Activated naive CD4-positive, alpha-beta T cell treated with anti-CD3 and anti-CD28 coated beads, Interleukin-2, amount 50 U/mL, for 72 hours (primary cell): ENCODE measurements at places on chromosomes 12 and 14.

DNA sequence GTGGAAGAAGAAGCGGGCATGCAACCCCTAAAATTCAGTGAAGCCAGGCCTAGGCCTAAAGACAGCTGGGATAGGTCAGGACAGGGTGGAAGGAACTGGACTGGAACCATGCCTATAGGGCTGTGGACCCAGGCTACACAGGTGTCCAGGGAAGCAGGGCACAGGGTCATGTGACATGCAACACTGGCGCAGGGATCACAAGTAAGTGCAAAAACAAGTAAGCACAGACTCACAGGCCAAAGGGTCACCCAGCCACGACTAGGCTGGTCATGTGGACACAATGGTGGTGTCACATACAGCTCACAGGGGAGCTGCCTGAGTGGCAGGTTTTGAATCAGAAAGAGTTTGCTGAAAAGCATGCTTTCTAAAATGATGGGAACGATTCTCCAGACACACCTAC, 195.7 kb downstream of the SPTSSA start:
- no peak for DNase-seq

GRCh38 chr14:32524609-32525375, 195.7 kb downstream of the AKAP6 start:
- no peak for DNase-seq

DNA sequence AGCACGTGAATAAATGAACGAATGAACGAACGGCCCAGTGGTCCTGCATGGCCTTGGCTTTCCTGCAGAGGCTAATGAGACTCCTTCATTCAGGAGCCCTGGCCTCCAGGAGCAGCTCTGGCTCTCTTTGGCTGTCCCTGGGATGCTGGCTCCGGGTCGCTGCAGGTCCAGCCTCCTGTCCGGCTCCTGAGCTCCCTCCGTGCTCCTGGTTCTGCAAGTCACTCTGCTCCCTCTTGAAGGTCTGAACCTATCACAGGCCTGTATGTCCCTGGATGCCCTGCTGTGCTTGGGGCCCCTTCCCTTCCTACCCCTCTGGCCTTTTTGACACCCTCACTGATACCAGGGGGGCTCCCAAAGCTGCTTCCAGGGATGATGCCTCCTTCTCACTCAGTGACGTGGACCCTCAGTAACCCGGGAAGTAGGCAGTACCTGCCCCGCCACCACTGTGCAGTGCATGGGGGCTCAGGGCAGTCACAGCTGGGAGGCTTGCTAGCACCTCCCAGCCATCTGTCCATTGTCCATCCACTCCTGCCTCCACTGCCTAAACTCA, 133.7 kb upstream of the C14orf180 start:
- DNase-seq = peak; percentile 21

GRCh38 chr12:46562625-46563225, 190.2 kb upstream of the SLC38A2 start:
- no peak for DNase-seq

GRCh38 chr12:128476266-128476665, 209.3 kb downstream of the TMEM132C start:
- no peak for DNase-seq

DNA sequence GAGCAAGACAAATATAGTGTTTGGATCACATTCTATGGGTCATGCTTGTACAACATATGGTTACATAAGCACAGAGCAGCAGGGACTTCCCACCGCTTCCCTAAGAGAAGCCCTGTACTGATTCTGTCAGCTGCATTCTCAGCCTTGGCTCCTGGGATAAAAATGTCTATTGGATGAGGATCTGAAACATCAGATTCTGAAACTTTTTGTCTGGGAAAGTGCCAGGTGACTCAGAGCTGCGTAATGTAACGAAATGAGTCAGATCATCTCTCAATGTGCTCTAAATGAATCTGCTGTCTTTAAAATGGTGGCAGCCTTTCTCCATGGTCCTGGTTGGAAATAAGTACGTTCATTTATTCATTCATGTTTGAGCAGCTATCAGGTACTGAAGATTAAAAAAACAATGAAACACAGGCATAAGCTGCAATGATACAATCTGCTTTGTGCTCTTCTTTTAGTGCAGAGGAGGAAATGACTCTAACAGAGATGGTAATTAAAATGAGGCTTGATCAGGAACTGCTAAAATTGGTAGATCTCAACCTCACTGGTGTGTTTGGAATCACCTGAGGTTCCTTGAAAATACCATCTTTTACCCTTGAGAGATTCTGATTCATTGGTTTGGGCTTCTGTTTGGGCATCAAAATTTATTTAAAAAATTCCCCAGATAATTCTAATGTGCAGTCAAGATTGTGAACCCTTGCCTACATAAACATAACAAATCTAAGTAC, 99.1 kb upstream of the NAP1L1 start:
- DNase-seq = peak; percentile 62

- no peak for DNase-seq
These were observed 273.9 kb downstream of the NUAK1 start for GRCh38 chr12:105864901-105865300.

- no peak for DNase-seq
These were observed 50.8 kb downstream of the DYNC1H1 start for GRCh38 chr14:102015045-102015685.

- DNase-seq = no peak
These were observed 1.7 kb downstream of the RARG start for GRCh38 chr12:53230108-53230845.

DNA sequence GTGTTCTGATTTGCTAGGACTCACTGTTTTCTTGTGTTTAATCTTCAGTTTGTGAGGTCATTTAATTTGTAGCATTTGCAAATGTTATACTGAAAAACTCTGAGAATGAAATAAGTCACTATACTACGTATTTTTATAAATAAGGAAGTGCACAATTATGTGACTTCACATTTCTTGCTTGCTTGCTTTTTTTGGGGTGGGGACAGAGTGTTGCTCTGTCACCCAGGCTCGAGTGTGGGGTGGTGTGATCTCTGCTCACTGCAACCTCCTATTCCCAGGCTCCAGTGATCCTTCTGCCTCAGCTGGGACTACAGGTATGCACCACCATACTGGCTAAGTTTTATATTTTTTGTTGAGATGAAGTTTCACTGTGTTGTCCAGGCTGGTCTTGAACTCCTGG, 32.7 kb downstream of the RBM25 start:
- no peak for DNase-seq

GRCh38 chr12:43348221-43348620, 203.8 kb downstream of the ADAMTS20 start:
- DNase-seq = no peak

GRCh38 chr12:712172-712863, 40.1 kb upstream of the WNK1 start:
- no peak for DNase-seq

GRCh38 chr12:89239534-89239933, 112.8 kb downstream of the DUSP6 start:
- no peak for DNase-seq

DNA sequence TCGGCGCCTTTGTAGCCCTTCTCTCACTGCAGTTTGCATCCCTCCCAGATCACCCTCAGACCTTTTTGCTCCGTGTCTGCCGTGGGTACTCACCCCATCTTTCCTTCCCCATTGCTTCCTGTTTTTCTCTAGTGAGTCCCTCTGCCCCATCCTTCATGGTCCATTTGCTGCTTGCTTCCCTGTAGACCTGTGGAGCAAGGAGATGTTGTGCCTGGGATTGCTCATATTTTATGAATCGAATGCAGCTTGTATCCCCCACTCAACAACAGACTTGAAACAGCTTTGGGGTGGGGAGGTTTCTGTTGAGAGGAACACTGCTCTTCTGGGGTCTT, 661 bp downstream of the DENR start:
- DNase-seq = no peak

DNA sequence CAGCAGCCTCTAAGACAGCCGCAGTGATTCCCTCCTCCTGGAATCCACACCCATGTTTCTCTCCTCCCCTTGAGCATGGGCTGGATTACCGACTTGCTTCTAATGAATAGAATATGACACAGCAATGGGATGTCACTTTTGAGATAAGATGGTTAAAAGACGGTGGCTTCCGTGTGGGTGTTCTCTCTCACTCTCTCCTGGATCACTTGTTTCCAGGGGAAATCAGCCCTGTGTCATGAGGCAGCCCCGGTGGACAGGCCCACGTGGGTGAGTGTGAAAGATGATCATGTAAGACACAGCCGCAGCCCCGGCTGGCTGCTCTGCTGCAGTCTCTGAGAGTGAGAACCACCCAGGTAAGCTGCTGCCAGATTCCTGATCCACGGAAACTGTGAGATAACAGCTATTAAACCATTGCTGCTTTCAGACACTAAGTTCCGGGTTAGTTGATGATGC, 10.7 kb downstream of the MOAP1 start:
- DNase-seq = no peak

- DNase-seq = no peak
These were observed 40.0 kb upstream of the PCNX4 start for GRCh38 chr14:60051721-60052221.

DNA sequence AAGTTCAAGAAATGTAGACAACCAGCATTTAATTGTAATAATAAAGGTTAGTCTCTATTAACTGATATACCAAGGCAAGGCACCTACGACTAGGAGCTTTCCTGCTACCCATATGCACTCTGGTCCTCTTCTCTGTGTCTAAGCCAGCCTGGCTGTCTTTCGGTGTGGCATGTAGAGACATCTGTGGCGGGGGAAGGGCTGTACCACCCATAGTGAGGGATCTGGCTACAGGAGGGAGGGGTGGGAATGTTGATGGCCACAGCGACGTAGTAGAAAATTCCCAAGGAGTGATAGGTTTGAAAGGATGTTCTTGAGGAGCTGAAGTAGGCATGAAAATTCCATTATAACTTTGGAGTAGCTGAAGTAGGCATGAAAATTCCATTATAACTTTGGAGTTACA, 344.2 kb downstream of the ATP23 start:
- no peak for DNase-seq

GRCh38 chr14:23641915-23642588, 5.9 kb downstream of the DHRS2 start:
- no peak for DNase-seq

DNA sequence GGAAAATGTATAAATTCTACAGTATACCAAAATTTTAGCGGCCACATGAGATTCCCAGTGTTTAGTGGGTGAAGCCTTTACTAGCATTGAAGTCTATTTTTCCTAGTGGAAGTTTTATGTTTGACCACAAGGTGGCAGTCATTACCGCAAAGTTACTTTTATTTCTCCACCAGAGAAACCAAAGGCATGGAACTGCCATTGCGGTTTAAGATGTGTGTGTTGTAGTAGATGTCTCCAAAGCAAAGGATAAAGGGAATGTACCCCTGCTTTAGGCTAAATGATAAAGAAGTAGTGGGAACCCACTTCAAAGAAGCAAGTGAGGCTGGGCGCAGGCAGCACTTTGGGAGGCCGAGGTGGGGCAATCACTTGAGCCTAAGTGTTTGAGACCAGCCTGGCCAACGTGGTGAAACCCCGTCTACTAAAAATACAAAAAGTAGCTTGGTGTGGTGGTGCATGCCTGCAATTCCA, 140.5 kb downstream of the PRKCH start:
- DNase-seq = peak; percentile 69

GRCh38 chr12:66113471-66113870, 17.1 kb downstream of the LLPH start:
- no peak for DNase-seq

- no peak for DNase-seq
These were observed 371.8 kb upstream of the PRICKLE1 start for GRCh38 chr12:42961395-42961794.

DNA sequence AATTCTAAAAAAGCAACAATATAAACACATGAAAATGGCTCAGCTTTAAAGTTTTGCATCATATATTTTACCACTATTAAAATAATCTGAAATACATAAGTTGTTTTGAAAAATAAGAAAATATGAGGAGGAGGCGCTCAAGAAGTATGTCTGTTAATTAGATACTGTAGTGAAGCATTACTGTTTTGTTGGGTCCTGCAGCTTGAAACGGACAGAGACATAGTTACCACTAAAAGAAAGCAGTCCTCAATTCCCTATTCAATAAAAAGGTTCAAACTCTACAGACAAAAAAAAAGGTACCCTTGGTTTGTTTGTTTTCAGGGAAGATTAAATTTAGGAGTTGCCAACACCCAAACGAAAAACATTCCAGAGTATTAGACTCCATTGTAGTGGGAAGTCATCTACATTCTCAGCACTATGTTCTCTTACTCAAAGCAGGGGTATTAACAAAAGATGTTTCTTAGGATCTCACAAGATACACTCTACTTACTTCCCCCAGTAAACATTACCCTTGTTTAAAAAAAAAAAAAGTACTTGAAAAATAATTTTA, 3.0 kb downstream of the PAWR start:
- no peak for DNase-seq

GRCh38 chr12:76920172-76921099, 41.6 kb upstream of the CSRP2 start:
- DNase-seq = no peak

GRCh38 chr12:3308609-3309008, 182.4 kb upstream of the PRMT8 start:
- no peak for DNase-seq

GRCh38 chr12:19830446-19830845, 391.2 kb downstream of the AEBP2 start:
- DNase-seq = no peak

GRCh38 chr12:75155962-75156361, 53.7 kb downstream of the KCNC2 start:
- DNase-seq = no peak

DNA sequence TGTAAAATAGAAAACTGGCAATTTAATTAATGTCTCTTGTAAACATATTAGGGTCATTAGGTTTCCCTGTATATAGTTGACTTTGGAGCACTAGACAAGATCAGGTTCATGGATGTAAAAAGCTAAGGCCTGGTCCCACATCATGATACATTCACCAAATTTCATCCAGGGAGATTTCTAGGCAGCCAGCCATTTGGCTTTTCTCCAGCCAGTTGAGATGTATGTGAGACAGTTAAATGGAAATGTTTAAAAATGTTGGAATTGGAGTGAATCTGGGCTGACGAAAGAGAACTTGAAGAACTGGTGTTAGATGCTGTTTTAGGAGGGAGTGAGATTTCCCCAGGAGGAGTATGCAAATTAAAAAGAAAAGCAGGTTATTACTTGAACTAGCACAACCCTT, 41.8 kb upstream of the CLEC14A start:
- no peak for DNase-seq

DNA sequence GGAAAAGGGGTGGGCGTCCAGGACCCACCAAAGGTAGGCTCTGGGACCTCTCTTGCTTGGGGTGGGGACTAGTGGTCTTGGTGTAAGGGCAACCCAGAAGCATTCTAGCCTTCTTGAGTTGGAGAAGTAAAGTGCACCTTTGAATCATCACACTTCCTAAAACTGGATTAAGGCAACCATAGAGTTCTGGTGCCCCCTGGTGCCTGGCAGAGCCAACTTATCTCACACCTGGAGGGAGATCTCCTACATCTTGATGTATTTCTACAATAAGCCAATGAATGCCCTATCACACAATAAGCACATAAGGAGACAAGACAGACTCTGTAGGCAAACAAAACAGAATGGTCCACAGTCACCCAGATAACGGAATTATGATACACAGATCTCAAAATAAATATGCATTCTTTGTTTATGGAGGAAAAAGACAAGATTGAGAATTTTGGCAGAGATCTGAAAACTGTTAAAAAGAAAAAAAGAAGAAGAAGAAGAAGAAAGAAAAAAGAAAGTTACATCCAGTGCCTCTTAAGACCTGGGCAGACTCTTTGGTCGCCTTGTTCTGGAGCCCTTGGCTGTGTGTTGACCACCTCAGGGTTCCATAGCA, 95.9 kb upstream of the PPP2R5C start:
- DNase-seq = no peak

GRCh38 chr12:132014915-132015280, 65.2 kb downstream of the EP400 start:
- DNase-seq = no peak
